Left cardiac atrium (tissue), 4 donors: ENCODE measurements at places on chromosomes 7 and 10. TPM values are rescaled to one million over a fixed set of nuclear protein-coding genes. Genes with fewer than 3 reads are reported as not detected.

DNAJB12 gene
- 33.4 TPM for total RNA-seq

ANKRD30A gene
- 0.32 TPM for total RNA-seq

EGFR gene
- 23.3 TPM for total RNA-seq

A1CF gene
- not detected for total RNA-seq

OR13A1 gene
- total RNA-seq = not detected

- DNase-seq = no peak
Measured at GRCh38 chr7:73936967-73937366, 76.0 kb downstream of the TMEM270 start.

DNA sequence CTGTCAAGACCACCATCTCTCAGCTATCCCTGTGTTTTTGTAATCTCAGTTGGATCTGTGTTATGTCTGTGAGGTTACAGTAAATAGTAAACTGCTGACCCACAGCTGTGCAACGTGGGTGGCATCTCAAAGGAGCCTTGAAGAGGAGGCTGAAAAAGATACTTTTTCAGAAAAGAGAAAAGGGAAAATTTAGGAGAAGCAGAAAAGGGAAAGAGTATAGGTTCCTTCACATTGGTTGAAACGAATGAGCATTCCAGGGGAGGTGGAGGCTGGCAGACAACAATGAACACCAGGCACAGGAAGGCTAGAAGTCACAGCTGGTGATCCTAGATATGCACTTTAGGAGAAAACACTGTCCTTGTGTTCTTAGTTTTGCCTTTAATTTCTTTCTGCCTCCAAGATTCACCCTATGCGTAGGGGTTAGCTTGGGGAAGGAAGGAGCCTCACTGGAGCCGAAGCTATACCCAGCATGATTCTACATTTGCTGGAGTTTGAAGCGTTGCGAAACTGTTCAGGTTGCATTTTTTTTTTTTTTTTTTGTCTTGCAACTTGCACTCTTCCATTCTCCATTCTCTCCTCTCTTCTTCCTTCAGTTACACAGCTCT, 18.3 kb downstream of the CPED1 start:
- no peak for DNase-seq

- no peak for DNase-seq
Measured at GRCh38 chr7:152035817-152036216, 10.3 kb downstream of the GALNT11 start.

GRCh38 chr7:28643188-28643569, 230.9 kb downstream of the CREB5 start:
- DNase-seq = no peak

DNA sequence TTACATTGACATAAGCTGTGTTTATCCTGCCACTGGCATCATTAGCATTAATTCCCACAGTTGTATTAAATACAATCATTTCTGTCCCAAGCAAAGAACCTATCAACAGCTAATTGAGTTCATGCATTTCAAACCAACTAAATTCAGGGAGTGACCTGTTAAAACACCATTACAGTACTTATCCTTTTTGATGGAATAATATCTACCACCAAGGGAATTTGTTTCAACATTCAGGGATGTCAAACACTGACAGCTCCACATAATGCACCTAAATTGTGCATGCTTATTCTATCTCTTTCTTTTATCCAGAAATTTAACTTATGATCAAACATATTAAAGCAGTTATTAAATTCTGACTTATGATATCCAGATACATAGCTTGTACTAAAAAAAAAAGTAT, 136.8 kb downstream of the NSUN6 start:
- no peak for DNase-seq

DNA sequence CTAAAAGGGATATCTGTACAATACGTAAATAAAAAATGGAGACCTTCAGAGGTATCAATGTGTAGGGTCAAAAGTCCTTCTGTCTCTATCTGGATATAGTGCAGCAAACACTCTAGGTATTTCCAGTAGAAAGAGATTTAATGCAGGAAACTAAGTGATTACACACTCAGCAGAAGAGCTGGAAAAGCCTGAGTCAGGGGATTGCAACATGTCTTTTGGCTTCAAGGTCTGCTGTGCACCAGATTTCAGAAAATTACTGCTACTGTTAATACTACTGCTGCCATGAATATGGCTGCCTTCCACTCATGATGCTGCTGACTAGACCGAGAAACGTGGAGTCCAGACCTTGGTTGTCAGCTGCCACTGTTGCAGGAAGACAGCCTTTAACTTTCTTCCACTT, 94.9 kb upstream of the DLX6 start:
- DNase-seq = no peak
